KBM-7 (cell line): ENCODE measurements at places on chromosomes 6 and 20.
A peak's percentile ranks its signal among the peaks of the same experiment; 100 is the strongest.

DNA sequence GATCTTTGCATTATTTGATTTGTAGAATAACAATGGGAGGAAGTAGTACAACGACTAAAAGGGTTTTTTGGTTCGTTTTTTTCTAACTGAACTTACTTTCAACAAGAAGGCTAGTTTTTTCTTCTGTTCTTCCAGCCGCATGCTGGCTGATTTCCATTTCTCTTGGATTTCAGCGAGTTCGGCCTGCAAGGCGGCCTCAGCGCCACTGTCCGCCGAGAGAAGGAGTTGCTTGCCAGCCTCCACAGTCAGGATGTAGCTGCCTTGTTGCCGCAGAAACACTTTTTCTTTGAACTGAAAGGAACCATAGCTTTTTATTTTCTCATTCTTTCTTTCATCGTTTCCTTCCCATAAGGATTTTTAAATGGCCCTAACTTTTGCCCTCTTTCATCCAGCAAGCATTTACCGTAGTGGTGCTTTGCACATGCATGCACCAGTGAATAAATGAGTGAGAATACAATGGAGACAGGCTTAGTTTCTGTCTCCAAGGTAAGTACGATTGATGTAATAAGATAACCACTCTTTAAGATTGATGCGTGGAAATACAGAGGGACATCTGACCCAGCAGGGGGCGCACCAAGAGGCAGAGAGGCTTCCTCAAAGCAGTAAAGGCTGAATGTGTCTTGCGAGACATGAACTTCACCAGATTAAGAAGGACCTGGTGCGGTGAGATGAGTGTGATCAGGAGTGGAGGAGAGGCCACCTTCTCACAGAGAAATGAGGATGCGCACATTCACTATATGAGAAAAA is 398.8 kb downstream of the ESR1 start:
- DNase-seq: peak; percentile 15

DNA sequence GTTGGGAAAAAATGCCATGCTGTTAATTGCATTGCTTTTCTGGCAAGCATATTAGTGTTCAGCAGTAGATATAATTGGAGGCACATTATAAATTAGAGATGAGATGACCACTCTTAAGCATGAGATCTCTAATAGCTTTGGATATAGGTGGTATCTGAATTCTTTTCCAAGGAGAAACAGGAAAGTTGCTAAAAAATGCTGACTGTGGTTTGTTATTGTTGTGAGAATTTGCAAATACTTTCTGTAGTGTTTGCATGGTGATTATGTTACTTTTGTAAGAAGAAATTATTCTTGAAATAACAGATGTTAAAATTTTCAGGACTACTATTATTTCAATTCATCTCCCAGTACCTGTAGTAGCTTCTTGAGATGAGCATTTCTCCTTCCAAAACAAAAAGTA is 225.2 kb downstream of the TBC1D7 start:
- no peak for DNase-seq

DNA sequence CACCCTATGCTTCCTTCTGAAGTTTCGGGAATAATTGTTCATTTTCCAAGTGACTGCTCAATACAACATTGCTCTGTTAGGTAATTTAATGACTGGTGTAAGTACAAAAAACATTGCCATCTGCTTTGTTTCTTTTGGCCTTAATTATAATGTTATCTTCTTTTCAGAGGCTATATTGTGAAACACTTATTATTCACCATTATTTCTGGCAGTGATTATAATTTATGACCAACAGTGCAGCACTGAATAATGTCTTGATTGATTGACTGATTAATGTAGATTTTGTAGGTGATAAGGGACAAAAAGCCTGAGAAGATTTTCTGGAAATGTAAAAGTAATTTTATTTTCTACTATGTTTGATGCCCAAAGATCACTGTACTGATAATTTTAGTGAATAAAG is 377.7 kb downstream of the PLCB1 start:
- no peak for DNase-seq

DNA sequence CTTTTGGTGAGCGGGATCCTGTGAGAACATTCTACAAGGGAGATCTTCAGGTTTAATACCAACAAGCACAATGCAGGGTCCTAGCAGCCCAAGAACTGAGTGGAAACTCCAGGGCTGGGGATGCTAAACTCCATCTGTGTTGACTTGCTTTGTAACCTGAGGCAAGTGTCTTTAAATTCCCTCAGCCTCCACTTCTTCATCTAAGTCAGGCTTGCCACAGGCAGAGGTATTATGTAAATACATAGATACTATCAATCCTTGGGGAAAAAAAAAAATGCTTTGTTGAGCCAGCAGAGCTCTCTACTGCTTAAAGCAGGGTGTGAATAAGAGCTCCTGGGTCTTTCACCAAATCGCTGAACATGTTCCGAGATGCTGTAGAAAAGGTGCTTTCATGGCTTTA is 114.2 kb upstream of the PHACTR1 start:
- no peak for DNase-seq

- no peak for DNase-seq
Observed at GRCh38 chr20:56348305-56348693, 10.5 kb upstream of the FAM210B start.

GRCh38 chr20:49698477-49698876 is 15.2 kb downstream of the B4GALT5 start:
- no peak for DNase-seq

GRCh38 chr20:53866794-53867740 is 203.3 kb downstream of the BCAS1 start:
- no peak for DNase-seq

DNA sequence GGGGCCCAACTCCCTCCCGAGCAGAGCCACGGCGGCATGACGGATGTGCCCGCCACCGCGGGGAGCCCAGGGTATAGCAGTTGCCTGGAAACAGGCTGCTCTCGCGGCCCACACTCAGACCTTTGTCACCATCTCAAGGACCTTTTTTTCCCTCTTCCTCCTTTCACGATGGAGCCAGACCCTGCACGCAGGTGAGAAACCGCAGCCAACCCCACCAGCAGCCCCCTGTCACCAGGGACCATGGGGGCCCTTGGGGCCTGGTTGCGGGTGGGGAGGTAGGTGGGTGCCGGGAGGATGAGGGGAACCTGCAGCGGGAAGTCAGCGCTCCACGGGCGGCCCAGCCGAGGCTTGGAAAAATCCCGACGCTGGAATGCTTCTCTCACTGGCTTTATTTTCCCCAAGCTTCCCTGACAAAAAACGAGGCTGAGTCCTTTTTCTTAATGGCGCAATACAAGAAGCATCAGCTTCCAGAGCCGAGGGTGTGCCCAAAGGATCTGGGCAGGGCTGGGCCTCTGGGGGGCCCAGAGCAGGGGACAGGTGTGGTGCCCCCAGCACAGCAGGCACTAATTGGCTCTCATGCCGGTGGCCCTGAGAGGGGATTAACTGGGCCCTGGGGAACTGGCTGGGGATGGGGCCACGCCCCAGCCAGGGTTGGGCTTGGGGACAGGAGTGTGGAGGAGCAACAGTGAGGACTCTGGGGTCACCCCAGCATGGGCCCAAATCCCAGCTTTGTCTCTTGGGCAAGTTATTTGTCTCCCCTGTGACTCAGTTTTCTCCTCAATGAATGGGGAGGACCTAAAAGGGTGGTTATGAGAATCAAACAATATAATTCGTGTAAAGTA is 23.9 kb downstream of the NOL4L start:
- DNase-seq: no peak

- no peak for DNase-seq
Observed at GRCh38 chr20:60203451-60203850, 245.2 kb downstream of the CDH26 start.

- DNase-seq: peak; percentile 68
Observed at GRCh38 chr6:108947114-108947854, 99.1 kb downstream of the ARMC2 start.

DNA sequence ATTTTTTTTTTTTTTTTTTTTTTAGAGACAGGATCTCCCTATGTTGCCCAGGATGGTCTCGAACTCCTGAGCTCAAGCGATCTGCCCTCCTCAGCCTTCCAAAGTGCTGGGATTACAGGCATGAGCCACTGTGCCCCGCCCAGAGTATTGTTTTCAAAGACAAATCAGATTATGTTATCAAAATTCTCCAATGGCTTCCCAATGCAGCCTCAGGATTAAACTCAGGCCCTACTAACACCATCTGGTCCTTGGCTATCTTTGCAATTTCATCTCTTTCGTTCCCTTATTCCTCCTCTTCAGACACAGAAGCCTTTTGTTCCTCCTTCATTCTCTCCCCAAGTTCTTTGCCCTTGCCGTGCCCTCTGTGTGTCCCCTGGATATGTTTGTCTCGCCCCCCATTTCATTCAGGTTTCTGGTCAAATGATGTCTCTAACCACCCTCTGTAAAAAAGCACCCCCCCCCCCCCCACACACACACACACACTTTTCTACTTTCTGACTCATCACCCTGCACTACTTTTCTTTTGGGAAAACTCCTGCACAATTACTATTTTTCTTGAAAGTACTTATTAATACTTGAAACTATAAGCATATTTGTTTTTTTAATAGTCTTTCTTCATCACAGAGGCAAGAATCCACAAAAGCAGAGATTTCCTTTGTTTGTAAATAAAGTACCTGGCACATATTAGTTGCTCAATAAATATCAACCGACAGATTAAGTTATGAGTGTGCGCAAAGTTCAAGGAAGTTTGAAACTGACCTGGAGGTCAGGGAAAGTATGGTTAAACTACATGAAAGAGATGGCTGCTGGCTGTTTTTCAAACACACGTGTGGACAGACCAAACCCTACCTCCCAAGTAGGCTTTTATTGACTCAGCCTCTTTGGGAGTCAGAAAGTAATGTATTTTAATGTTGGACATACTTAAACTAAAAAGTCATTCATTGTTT is 16.7 kb downstream of the BTN1A1 start:
- no peak for DNase-seq

GRCh38 chr6:26543953-26544352 is 5.8 kb downstream of the HMGN4 start:
- peak; percentile 43 for DNase-seq

GRCh38 chr6:52161689-52162438 is 24.3 kb upstream of the IL17A start:
- no peak for DNase-seq

GRCh38 chr20:14845199-14846160 is 508.1 kb upstream of the FLRT3 start:
- DNase-seq: no peak

DNA sequence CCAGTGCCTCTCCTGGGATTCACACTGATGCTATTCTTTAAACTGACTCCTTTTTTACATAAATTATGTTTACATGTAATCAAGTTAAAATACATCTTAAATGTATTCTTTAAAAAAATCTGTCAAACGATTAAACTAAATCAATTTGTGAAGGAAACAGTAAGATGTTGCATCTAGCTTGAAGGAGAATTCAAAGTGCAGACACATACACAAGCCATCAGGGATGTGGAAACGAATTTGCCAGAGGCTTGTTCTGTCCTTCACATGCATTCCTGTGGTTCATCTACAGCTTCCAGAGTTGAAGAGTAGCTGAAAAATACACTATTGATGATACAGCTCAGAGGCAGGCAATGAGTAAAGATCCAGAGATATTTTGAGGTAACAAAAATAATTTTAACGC is 7.3 kb upstream of the BPIFB3 start:
- DNase-seq: no peak
